Stimulated activated naive CD8-positive, alpha-beta T cell treated with anti-CD3 and anti-CD28 coated beads, Interleukin-15, Interleukin-2, amounts not matched to agents 100 U/mL and 50 U/mL, for 24 hours (primary cell): ENCODE measurements at places on chromosomes 5 and 9.
A peak's percentile ranks its signal among the peaks of the same experiment; 100 is the strongest.

- no peak for DNase-seq
Observed at GRCh38 chr5:39955156-39955555, 530.4 kb upstream of the DAB2 start.

DNA sequence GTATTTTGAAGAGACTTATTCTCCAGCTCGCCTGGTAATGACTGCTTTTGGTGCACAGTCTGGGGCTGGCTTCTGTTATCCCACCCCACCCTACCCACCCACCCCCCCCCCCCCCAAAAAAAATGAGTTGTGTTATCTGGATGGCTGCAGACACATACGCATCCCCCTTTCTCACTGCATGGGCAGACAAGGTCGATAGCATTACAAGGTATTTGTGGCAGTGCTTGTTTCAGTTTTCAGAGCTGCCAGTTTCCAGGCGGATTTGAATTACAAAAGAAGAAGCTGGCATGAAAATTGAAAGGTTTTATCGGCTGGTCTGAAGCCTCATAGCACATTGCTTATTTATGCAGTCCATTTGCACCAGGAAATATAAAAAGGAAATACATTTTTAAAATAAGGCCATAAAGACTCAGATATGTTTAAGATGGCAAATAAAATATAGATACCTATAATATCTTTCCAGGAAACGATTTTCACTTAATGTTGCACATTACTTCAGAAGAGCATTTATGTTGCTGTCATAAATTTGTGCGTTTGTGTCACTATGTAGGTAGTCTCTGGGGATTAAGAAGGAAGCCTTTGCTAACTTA is 85.1 kb upstream of the GRHPR start:
- DNase-seq, result no peak

- no peak for DNase-seq
Observed at GRCh38 chr5:159887050-159887449, 29.2 kb upstream of the ADRA1B start.

GRCh38 chr9:123033864-123034601 is 566 bp downstream of the GPR21 start:
- peak; percentile 5 for DNase-seq

- DNase-seq, result no peak
Observed at GRCh38 chr9:129685933-129686259, 20.4 kb downstream of the PRRX2 start.

- no peak for DNase-seq
Observed at GRCh38 chr5:93385655-93386054, 195.4 kb downstream of the NR2F1-AS1 start.

DNA sequence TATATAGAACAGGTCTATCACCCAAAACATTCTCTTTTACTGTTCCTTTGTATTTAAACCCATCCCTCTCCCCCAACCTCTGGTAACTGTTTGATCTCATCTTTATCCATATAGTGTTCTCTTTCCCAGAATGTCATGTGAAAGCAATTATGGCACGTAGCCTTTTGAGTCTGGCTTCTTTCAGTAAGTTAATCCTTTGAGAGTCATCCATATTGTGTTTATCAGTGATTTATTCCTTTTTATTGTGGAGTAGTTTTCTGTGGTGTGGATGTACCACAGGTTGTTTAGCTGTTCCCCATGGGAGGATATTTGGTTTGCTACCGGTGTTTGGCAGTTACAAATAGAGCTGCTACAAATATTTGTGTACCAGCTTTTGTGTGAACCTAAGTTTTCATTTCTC is 38.0 kb downstream of the HMGXB3 start:
- no peak for DNase-seq

- DNase-seq, result no peak
Observed at GRCh38 chr5:81391-82021, 10.5 kb upstream of the PLEKHG4B start.

GRCh38 chr5:116675626-116675910 is 100.9 kb upstream of the SEMA6A start:
- no peak for DNase-seq

DNA sequence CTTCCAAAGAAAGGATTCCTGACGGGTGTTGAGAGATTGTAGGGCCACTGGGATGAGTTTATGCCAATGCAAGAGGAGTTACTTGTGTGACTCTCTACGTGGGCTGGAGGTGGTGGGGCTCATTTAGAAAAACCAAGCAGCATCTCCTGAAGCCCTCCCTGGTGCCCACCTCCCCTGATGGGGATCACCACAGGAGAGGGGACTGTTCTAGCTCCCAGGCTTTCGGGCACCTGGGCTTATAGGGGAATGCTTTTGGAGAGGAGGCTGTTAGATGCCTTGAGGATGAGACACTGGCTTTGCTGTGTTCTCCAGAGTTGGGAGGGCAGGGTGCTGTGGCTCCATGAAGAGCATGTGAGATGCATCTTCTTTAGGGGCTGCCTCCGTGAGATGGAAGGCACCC is 65.0 kb downstream of the IRX1 start:
- no peak for DNase-seq

DNA sequence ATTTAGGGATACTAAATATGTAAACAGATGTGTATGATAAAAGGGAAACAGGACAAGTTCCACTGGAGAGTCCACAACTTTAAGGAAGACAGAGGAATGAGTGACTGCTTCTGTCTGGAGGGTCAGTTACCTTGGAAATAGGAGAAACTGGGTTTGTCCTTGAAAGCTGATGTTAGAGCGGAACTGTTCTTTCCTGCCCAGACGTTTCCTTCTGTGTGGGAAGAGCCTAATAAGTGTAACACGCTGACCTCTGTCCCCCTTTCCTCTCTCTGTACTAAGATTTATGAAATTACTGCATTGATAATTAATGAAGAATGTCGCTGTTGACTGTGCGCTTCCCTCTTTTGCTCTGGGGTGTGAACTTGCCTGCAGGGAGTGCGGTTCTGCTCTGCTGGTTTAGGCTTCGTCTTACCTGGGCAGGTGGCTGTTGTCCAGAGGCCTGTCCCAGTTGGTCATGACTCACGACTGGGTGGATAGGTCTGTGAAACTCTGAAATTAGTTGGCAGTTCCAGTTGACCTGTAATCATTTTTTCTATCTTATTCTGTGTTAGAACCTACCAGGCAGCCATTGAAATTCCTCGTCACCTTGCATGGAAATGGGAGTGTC is 126.8 kb downstream of the MTRR start:
- no peak for DNase-seq

GRCh38 chr5:142527234-142527633 is 158.7 kb downstream of the FGF1 start:
- DNase-seq, result no peak

DNA sequence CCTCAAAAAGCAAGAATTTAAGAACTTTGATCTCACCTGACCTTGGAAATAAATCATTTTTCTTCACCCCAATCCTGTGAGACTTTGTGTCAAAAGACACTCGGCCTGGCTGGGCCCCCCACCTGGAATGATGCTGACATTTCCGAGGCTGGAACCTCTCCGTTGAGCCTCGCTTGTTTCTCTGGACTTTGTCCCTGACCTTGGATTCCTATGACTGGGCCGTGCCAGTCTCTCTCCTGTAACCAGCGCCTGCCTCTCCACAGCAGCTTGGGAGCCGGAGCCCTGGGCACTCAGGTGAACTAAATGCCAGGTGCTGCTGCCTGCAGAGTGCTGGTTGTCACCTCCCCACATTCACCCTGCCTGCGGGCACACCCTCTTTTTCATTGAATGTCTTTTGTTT is 62.7 kb downstream of the RETREG1 start:
- DNase-seq, result no peak

DNA sequence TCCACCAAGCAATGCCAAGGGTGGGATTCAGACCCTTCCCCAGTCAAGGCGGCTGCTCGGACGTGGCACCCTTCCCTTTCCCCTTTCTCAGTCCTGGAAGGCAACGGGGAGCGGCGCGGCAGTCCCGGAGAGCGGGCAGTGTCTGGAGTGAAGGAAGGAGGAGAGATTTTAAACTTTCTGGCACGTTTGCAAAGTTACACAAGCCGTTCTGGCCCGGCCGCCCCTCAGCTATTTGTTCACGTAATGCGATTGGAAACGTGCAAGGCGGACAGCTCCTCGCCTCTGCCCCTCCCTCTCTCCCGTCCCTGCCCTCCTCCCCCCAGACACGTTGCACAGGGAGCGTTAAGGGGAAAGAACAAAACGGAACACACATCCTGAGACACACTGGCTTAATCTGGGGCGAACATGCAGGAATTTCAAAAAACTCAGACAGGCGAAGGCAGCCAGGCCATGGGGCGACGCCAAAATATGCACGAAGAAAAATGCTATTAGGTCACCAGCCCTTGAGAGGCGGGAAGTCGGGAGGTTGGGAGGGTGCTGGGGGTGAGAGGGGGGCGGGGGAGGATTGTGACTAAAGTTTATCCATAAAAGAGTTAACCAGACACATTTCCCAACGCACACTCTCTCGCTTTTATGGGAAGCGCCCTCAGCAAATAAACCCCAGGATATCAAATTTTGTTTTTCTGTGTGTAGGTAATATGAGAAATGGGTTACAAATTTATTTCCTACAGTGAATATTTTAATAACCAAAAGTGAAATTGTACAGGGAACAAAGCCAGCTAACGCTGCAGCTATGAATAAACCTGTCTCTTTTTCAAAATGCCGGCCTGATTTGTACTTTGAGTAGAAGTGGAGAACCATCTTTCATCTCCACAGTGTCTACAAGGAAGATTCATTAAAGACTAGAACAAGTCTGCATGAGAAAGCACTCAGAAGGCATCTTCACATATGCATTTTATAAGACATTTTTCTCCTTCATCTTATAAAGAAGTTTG is at the start of gene LOX:
Gene LOX (minus strand): TSS at position 144 of the 995 bp plus-strand sequence. CDS start 274 bp downstream, outside the sequence.
- peak; percentile 5 for DNase-seq

DNA sequence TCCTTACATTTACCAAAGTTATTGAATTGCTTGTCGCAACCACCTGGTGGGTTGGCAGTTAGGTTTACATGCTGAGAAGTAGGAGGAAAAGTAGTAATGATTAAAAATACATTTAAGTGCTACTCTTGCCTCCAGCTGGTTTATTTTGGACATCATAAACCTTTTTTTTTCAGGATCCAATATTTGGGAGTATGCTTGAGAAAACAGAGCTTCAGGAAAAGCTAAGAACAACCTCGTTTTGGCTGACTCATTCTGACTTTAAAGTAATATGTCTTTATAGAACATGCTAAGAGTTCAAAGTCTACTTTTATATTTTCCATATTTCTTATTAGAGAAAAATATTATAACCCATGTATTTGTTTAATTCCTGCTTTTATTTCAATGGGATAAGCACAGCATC is 41.7 kb upstream of the BNC2 start:
- no peak for DNase-seq

DNA sequence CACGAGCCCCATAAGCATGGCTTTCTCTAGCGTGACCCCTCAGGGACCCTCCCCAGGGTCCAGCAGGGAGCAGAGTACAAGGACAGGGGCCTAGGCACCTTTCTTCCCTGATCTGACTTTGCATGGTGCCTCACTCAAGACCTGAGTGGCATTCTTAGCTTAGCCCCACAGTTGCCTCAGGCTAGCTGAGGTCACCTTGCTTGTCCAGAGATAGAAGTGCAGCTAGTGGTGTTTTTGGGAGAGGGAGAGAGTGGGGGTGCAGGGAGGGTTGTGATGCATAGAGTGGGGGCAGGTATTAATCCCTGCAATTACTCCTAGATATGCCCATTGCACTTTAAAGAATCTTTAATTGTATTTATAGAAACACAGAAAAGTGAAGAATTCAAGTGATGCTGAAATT is 8.4 kb upstream of the TRIO start:
- DNase-seq, result no peak

- no peak for DNase-seq
Observed at GRCh38 chr5:91635950-91636734, 253.0 kb upstream of the ARRDC3 start.

- no peak for DNase-seq
Observed at GRCh38 chr5:171937351-171937750, 69.1 kb downstream of the FBXW11 start.

- no peak for DNase-seq
Observed at GRCh38 chr9:6911901-6912638, 154.3 kb downstream of the KDM4C start.

- DNase-seq, result no peak
Observed at GRCh38 chr9:113989714-113990569, 88.2 kb downstream of the AMBP start.

- no peak for DNase-seq
Observed at GRCh38 chr5:100634937-100635534, 99.9 kb downstream of the FAM174A start.

- DNase-seq, result no peak
Observed at GRCh38 chr9:84556556-84556955, 113.0 kb upstream of the NTRK2 start.

DNA sequence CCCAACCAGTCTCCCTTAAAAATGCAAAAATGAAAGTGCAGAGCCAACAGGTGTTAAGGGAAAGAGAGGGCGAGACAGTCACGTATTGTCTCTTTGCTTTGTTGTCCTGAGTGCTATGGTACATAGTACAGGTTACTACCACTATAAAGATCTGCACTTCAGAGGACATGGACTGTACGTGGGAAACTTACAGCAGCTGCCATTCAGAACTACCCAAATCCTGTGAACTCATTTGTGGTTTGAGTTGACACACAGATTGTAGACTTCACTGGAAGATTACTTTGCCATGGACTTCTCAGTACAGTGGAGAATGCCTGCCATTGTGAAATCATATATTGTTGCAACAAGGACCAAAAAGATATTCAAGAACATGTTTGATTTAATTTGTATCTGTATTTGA is 34.8 kb downstream of the FBXO38 start:
- DNase-seq, result no peak

GRCh38 chr5:65808251-65808741 is 86.3 kb downstream of the NLN start:
- no peak for DNase-seq

- no peak for DNase-seq
Observed at GRCh38 chr9:14547245-14548060, 145.8 kb downstream of the ZDHHC21 start.

- no peak for DNase-seq
Observed at GRCh38 chr5:101663543-101663942, 632.5 kb downstream of the SLCO4C1 start.

GRCh38 chr5:34976347-34976746 is 47.0 kb downstream of the DNAJC21 start:
- no peak for DNase-seq

GRCh38 chr9:36793277-36793676 is 220.6 kb downstream of the MELK start:
- peak; percentile 21 for DNase-seq

DNA sequence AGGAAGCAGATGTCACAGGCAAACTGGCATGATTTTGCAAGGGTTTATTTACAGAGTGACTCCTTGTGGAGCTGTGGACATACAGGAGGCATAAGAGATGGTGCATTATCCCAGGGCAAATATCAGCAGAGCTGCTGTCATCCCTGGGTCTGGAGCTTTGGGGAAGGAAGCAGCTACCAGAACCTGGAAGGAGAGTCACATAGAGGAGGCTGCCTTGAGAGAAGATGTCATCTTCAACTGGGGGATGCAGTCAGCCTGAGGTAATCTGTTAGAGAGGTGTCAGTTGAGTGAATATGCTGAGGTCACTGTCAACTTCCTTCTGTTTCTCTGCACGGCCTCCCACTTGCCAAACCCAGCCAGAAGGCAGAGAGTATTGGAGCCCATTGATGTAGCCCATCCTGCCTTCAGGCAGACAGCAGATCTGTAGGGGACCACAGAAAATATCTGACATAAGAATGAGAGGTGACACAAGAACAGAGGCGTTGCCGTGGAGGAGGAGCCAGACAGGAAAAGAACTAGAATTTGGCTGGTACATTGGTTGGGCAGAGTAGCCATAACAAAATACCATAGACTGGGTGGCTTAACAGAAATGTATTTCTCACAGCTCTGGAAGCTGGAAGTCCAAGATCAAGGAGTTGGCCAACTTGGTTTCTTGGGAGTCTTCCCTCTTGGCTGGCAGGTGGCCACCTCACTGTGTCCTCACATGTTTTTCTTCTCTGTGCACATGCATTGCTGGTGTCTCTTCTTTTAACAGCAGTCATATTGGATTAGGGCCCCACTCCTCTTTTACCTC is 102.8 kb downstream of the SNX18 start:
- DNase-seq, result no peak
